ENCODE measurements at places on chromosomes 3 and 15. TPM values are rescaled to one million over a fixed set of nuclear protein-coding genes. Genes with fewer than 3 reads are reported as not detected.

DNA sequence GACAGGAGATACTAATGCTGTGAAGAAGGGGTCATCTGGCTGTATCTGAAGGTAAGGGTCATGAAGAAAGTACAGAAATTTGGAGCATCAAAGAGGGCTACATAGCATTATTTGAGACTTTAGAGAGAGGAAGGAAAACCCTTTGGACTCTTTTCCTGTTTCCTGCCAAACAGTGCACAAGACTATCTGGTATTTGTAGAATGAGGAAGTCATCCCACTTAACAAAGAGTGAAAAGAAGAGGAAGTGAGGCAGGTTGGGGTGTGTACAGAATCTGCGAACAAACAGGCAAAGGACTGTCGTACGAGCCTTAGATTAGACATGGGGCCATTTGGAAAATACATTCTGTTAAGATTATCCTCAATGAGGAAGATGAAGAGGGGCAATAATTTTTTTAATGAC lies 546.8 kb upstream of the EPHA6 start:
- no peaks in the 10 kb centered on the region for H3K27me3 ChIP-seq
- no peaks in the 10 kb centered on the region for H3K36me3 ChIP-seq
- no peaks in the 10 kb centered on the region for H3K4me1 ChIP-seq
- no peak for DNase-seq

The SLC24A5 gene
- not detected for total RNA-seq

The CAMKV gene
- total RNA-seq: 0.16 TPM

The LNP1 gene
- 4.4 TPM for total RNA-seq

The TEX55 gene
- total RNA-seq: not detected

- no peaks in the 10 kb centered on the region for H3K36me3 ChIP-seq
- H3K27ac ChIP-seq: no peak overlapping the region
- DNase-seq: no peak
- no peaks in the 10 kb centered on the region for H3K27me3 ChIP-seq
Measured at GRCh38 chr3:124985349-124985748, 50.8 kb upstream of the MUC13 start.

DNA sequence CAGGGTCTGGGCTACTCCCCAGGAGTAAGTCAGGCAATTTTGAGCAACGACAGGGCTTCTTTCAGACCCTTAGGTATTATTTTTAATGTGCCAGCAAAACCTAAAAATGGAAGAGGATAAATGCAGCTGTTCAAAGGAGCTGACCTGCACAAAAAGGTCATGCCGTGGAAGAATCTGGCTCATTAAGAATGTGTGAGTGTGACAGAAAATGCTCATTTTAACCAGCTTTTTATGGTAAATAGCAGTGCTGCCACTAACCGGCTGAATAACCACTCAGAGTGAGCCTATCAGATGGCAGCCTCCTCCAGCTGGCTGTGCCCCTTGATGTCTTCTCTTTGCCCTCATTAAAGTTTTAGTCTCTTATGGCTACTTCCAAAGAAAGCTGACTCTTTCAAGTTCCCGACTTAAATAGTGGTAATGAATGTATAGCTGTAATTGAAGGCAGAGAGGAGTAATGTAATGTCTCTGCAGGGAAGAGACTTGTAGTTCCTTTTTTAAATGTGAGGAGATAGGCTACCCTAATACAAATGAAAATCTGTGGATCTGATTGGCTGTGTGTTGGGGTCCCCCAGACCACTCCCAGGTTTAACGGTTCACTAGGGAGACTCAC lies 9.5 kb upstream of the FSTL1 start:
- no peak overlapping the region for H3K27ac ChIP-seq
- no peaks in the 10 kb centered on the region for H3K36me3 ChIP-seq
- H3K4me1 ChIP-seq: no peaks in the 10 kb centered on the region
- DNase-seq: peak; percentile 38
- no peaks in the 10 kb centered on the region for H3K27me3 ChIP-seq
- H3K4me3 ChIP-seq: no peak overlapping the region

The GOLGA8N gene
- 14.7 TPM for total RNA-seq

- H3K4me1 ChIP-seq: no peaks in the 10 kb centered on the region
- H3K36me3 ChIP-seq: no peaks in the 10 kb centered on the region
- H3K27ac ChIP-seq: no peak overlapping the region
- no peaks in the 10 kb centered on the region for H3K27me3 ChIP-seq
Measured at GRCh38 chr15:74250266-74250665, 14.1 kb downstream of the CCDC33 start.

- no peaks in the 10 kb centered on the region for H3K36me3 ChIP-seq
- H3K27me3 ChIP-seq: no peaks in the 10 kb centered on the region
- no peak overlapping the region for H3K27ac ChIP-seq
- H3K4me3 ChIP-seq: no peak overlapping the region
- no peak for DNase-seq
Measured at GRCh38 chr15:85805420-85805819, 10.7 kb upstream of the KLHL25 start.

The WDR93 gene
- 2.5 TPM for total RNA-seq

The ITIH4 gene
- 15.4 TPM for total RNA-seq

The P3H2 gene
- total RNA-seq: 103 TPM

DNA sequence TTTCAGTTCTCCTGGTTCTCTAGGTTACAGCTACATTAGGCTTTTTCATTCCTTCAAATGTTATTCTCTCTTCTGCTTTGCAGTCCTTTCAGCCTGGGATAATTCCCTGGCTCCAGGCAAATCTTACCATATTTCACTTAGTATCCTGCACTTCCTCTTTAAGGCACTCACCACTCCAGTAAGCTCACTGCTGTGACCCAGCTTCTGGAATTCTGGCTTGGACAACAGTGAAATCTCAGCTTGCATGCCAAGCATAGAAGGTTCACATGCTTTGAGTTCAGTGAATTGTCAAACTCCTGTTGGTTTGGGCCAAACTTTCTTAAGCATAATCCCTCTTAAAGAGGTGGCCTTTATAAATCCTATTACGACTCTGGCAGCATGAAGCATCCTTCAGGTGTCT lies 69.4 kb downstream of the SCN10A start:
- no peak overlapping the region for H3K4me3 ChIP-seq
- no peaks in the 10 kb centered on the region for H3K36me3 ChIP-seq
- H3K4me1 ChIP-seq: no peaks in the 10 kb centered on the region
- no peaks in the 10 kb centered on the region for H3K27me3 ChIP-seq

The KIF7 gene
- total RNA-seq: 4.2 TPM

GRCh38 chr3:141070727-141071357 lies 19.7 kb downstream of the SPSB4 start:
- H3K27me3 ChIP-seq: no peaks in the 10 kb centered on the region
- no peaks in the 10 kb centered on the region for H3K4me1 ChIP-seq
- no peak overlapping the region for H3K4me3 ChIP-seq
- no peaks in the 10 kb centered on the region for H3K36me3 ChIP-seq

The XCR1 gene
- 1.4 TPM for total RNA-seq

DNA sequence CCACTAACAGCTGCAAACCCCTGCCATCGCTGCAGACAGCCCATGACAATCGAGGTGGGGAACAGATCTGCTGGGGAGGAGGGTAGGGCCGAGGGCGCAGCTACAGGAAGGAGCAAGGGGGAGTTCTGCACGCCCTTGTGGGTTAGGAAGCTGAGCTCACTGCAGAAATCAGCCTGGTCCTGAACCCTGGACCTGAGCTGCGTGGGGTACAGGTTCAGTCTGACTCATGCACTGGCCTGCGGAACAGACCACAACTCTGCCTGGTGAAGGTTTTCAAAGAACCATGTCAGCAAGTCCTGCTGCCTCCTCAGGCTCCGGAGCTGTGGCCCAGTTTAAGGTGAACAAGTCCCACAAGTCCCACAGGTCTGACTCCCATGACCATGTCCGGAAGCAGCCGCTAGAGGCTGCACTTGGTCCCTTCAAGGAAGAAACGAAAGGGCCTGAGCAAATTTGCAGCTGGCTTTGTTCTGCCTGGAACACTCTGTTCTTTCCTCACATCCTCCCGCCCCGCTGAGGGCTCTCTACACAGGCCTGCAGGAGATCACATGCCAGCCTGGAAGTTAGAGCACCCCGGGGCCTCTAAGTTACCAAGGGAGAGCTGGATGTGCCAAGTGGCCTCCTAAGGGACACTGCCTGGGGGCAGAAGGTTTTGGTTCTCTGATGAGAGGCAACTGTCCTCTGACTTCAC lies 49.4 kb upstream of the AKAP13 start:
- no peaks in the 10 kb centered on the region for H3K27me3 ChIP-seq
- H3K27ac ChIP-seq: peak overlapping the region; percentile 91
- DNase-seq: peak; percentile 91
- peak overlapping the region; percentile 1 for H3K4me3 ChIP-seq
- no peaks in the 10 kb centered on the region for H3K36me3 ChIP-seq

DNA sequence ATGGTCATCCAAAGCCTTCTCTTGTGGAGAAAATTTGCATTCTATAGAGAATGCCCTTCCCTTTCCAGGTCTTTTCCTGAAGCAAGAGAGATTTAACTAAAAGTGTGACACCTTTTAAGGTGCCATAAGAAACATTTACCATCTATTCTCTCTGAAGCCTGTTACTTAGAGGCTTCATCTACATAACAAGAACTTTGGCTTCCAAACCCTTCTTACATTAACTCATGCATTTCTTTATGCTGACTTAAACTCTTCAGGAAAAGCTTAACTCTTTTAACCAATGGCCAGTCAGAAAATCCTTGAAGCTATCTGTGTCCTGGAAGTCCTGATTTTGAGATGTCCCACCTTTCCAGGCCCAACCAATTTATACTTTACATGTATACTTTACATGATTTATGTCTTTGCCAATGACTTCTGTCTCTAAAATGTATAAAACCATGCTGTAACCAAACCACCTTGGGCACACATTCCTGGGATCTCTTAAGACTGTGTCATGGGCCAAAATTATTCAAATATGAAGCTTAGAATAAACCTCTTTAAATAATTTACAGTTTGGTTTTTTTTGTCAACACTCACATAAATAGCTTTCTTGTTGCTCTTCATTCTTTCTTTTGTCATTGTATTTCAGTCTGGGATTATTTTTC lies 472.6 kb upstream of the NECTIN3 start:
- H3K27ac ChIP-seq: no peak overlapping the region
- no peaks in the 10 kb centered on the region for H3K27me3 ChIP-seq
- no peak overlapping the region for H3K4me3 ChIP-seq
- DNase-seq: no peak

DNA sequence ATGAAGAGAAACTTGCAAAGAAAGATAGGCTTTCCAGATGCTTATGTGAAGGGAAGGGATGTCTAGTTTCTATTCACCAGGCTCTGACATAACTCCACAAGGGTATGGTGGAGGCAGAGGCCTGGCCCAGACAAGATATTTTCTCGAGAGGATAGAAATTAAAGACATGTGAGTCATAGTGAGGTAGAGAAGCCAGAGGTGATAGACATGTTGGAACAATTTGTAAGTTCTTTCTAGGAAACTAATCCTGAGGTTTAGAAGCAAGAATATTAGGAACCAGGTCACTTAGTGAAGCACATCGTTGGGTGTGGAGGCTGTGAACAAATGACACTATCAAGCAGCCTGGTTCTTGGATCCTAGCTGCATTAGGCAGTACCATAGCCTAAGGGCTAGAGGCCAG lies 176.9 kb downstream of the BBX start:
- H3K4me1 ChIP-seq: no peaks in the 10 kb centered on the region
- no peaks in the 10 kb centered on the region for H3K27me3 ChIP-seq
- H3K36me3 ChIP-seq: no peaks in the 10 kb centered on the region
- DNase-seq: no peak

DNA sequence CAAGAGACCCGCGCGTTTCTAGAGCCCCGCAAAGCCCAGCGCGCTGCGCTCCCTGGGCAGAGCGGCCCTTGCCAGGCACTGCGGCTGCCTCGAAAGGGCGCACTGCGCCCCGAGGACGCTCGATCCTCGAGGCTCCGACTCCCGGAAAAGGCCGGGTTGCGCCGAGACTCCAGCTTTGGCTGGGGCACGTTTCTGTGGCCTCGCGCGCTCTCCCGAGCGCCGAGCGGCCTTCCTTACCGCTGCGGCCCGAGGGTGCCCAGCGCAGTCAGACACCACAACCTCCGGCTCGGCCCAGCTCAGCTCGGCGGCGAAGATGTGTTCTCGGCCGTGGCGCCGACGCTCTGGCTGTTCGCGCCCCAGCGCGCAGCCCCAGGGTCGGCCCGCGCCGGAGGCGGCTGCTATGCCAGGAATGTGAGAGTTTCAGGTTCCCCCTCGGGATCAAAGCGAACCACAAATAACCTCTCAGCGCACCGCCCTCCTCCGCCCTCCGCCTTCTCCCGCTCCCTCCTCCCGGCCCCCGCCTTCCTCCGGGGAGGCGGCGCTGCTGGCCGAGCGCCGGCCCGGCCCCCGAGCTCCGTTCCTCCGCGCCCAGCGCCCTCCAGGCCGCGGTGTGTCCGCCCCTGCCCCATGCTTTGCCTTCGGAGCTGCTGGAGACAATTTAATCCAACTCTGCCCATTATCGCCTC lies at the start of gene AMOTL2:
TSS of gene AMOTL2 (minus strand) at position 343 of the 686 bp plus-strand sequence. CDS start 3,014 bp downstream, outside the sequence.
- H3K4me3 ChIP-seq: peak within 1 kb of the TSS; percentile 67
- peaks cover 9% of the 10 kb centered on the region for H3K36me3 ChIP-seq
- peak within 1 kb of the TSS; percentile 97 for H3K27ac ChIP-seq
- H3K27me3 ChIP-seq: no peaks in the 10 kb centered on the region
- peaks cover 7% of the 10 kb centered on the region for H3K4me1 ChIP-seq

The IGF2BP2 gene
- total RNA-seq: 26.9 TPM

GRCh38 chr3:133162670-133163305 lies 124.6 kb downstream of the TMEM108 start:
- H3K27ac ChIP-seq: no peak overlapping the region
- H3K27me3 ChIP-seq: no peaks in the 10 kb centered on the region
- DNase-seq: no peak
- H3K36me3 ChIP-seq: no peaks in the 10 kb centered on the region
- H3K4me1 ChIP-seq: no peaks in the 10 kb centered on the region

The KLF15 gene
- 22.9 TPM for total RNA-seq

DNA sequence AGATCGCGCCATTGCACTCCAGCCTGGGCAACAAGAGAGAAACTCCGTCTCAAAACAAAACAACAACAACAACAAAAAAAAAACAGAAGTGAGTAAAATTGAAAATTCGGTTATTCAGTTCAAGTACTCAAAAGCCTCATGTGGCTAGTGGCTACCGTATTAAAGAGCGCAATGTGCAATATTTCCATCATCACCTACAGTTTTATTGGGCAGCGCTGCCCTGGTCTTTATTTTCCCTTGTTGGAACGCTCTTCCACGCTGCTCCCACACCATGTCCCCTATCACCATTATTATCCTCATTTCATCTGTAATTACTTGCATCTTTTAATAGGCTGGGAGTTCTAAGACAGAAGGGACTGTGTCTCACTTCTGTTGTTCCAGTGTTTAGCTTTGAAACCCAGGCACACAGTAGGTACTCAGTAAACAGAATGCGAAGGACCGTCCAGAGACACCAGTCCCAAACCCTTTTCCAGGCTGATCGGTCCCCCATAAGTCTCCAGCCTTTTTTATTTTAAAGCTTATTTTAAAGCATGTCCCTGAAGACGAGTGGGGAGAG lies 423 bp upstream of the HACD3 start:
- H3K36me3 ChIP-seq: no peaks in the 10 kb centered on the region
- no peaks in the 10 kb centered on the region for H3K4me1 ChIP-seq
- DNase-seq: no peak
- H3K4me3 ChIP-seq: peak overlapping the region; percentile 85

- no peak overlapping the region for H3K4me3 ChIP-seq
- H3K27ac ChIP-seq: no peak overlapping the region
- no peak for DNase-seq
- H3K36me3 ChIP-seq: no peaks in the 10 kb centered on the region
Measured at GRCh38 chr3:134864636-134865035, 69.6 kb downstream of the EPHB1 start.

The GABRA5 gene
- not detected for total RNA-seq

GRCh38 chr15:73474785-73475184 lies 31.8 kb downstream of the REC114 start:
- H3K4me1 ChIP-seq: no peaks in the 10 kb centered on the region
- no peaks in the 10 kb centered on the region for H3K27me3 ChIP-seq
- DNase-seq: no peak
- no peak overlapping the region for H3K4me3 ChIP-seq
- H3K36me3 ChIP-seq: no peaks in the 10 kb centered on the region
- H3K27ac ChIP-seq: no peak overlapping the region

All from kidney (tissue), 22 donors.